Cardiac muscle cell (in vitro differentiated cells and primary cell): ENCODE measurements at places on chromosomes 4 and X.

- DNase-seq: peak; percentile 42
Observed at GRCh38 chr4:183438458-183439113, 5.8 kb upstream of the CDKN2AIP start.

DNA sequence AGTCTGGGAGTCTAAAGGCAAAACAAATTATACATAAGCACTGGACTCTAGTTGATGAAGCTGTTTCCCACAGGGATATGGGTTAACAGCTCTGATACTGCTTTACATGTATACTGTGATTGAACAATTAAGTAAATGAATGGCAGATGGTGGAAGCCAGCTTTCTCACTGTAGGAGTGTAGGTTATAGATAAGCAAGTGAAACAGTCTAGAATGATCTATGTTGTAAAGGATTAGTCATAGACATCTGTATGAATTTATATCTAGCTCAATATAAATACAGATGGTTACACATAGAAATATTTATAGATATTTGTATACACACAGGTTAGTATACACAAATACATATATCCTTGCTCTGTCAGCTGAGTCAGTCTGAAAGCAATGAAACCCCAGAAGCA lies 276.1 kb downstream of the PPARGC1A start:
- DNase-seq: no peak

DNA sequence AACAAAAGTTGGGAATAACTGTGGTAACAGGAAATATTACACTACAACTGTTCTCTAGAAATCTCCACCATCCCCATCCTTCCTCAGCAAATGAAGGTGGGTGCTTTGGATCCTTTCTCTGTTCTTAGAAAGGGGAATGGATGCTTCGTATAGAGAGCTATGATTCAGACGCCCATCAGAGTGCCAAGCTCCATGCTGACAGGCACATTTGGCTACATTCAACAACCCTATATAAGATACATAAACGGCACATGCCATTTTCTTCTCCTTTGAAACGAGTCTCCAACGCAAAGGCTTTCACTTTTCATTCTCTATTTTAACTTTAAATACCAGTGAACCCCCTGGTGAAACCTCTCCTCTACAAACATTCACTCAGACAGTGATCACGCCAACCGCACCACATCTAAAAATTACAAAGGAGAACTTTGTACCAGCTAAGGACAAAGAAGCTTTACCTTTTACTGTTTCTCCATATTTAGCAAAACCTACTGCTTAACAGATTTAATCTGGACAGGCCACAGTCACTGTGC lies 172.5 kb downstream of the TSPAN5 start:
- DNase-seq: no peak

GRCh38 chr4:47406408-47406807 lies 57.1 kb downstream of the COMMD8 start:
- DNase-seq: no peak

GRCh38 chr4:122857160-122857559 lies 30.5 kb downstream of the FGF2 start:
- no peak for DNase-seq

GRCh38 chr4:104693601-104694201 lies 199.0 kb upstream of the CXXC4 start:
- DNase-seq: no peak

DNA sequence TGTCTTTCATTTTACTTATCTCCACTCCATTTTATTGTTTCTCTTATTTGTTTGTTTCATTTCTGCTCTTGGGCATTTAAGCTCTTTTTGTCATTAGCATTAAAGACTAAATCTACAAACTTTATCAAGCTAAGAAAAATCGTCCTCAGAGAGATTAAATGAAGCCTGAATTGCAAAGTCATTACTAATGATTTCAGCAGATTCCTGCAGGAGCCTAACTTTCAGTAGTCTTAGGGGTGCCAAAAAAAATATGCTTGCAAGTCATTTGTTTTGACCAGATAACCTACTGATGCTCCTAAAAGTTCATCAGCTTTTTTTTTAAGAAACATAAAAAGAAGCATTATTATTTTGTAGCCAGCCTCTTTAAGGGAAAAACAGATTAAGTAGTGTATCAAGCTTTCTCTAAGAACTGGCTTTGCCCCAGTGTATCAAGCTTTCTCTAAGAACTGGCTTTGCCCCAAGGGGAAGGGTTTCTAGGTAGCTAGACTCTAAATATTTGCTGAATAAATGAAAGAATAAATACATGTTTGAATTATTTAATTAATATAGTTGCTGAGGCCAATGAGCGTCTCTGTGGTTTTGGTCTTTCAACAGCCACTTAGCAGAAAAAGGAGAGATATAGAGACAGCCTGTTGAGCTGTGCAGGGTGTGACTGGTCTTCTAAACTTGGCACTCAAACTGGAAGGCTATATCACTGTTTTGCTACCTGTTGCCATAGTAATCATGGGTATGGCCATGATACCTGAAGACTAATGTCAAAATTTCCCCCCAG lies 174.2 kb downstream of the BTC start:
- peak; percentile 11 for DNase-seq

DNA sequence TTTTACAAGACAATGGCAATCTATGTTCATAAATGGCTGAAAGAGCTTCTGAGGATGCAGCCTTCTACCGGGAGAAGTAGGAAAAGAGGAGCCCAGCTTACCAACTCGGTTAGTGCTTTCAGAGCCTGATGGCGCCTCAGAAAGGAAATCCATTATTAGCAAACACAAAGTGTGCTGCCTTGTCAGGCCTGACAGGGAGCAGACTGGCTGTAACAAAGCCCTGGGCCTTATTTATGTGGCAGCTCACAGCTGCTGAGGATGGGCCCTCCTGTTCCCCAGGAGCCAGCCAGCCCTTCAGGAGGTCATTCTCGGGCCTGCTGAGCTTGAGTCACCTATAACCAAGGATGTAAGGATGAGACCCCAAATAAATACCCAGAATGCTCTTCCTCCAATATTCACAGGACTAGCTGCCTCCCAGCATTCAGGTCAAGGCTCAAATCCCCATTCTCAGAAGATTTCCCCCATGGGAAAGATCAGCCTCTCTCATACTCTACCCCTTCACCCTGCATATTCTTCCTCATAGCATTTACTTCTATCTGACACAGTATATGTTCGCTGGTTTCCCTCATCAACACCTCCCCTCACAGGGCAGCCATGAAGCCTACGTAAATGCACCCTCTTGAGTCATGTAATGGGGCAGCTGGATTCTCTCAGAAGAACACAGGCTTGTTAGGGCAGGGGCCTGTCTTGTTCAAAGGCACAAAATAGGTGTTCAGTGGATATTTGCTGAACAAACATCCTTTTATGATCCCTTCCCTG lies 227.0 kb upstream of the RASGEF1B start:
- DNase-seq: no peak

DNA sequence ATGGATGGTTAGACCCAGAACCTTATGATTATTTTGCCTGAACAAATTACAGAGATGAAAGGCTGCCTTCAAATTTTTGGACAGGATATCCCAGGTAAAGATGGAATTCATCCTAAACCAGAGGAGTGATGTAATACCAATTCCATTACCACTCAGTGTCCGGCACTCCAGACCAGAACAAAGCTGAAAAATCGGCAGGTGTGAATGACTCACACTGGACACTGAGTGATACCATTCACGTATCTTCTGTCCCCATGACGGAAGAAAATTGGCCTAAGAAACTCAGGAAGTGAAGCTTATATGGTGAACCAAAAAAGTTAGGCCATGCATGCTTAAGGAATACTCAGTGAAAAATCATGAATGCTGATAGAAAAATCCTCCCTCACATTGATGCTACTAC lies 34.5 kb downstream of the PALLD start:
- DNase-seq: no peak

DNA sequence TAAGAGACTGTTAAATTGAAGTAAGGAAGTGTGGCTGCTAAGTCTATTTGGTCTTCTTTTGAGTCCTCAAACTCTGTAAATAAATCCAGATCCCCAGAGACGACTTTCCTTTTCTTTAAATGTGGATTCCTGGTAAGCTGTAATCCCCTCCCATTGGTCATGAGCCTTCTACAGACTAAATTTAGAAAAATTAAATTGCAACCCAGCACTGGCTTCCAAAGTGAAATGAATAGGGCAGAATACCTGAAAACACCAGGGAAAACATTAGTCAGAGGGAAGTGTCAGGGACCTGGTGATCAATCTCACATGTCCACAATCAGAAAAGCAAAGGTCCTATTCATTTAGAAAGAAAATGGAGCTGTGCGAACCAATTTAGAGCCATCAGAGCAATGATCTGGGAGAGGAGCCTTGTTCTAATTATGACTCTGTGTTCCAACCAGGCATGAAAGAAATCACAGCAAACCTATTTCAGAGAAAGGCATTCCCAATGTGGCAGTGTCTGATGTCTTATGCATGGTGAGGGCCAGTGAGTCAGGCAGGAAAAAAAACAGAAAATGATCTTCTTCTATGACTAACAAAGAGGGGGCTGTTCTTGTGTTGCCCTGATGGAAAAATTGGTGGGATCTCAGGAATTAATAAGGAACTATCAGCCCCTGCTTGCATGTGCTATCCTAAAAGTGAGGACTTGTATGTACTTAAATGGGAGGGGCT lies 19.8 kb upstream of the CCDC149 start:
- no peak for DNase-seq

- DNase-seq: no peak
Observed at GRCh38 chrX:12936947-12937346, 30.5 kb downstream of the TLR8 start.

- no peak for DNase-seq
Observed at GRCh38 chr4:90051999-90052398, 75.2 kb upstream of the CCSER1 start.

- DNase-seq: peak; percentile 3
Observed at GRCh38 chr4:57369446-57369845, 259.3 kb upstream of the IGFBP7 start.
